ENCODE measurements at places on chromosomes 16 and 17. TPM values are rescaled to one million over a fixed set of nuclear protein-coding genes. Genes with fewer than 3 reads are reported as not detected.
A peak's percentile ranks its signal among the peaks of the same experiment; 100 is the strongest.

CYGB gene
- 1.1 TPM for total RNA-seq

ASB16 gene
- total RNA-seq, result not detected

NOG gene
- total RNA-seq, result 4.8 TPM

ZSCAN10 gene
- 0.23 TPM for total RNA-seq

CDH3 gene
- 70.3 TPM for total RNA-seq

HOXB4 gene
- total RNA-seq, result 2.0 TPM

- H3K36me3 ChIP-seq, result no peaks in the 10 kb centered on the region
- peaks cover 50% of the 10 kb centered on the region for H3K27me3 ChIP-seq
- H3K4me3 ChIP-seq, result no peak overlapping the region
- H3K4me1 ChIP-seq, result no peaks in the 10 kb centered on the region
- H3K27ac ChIP-seq, result no peak overlapping the region
These were observed 113.3 kb downstream of the IRF8 start for GRCh38 chr16:86012221-86012620.

GRCh38 chr17:48011405-48012150 is 26.0 kb downstream of the COPZ2 start:
- 0 out of 2 replicates have a peak, but pooled peaks cover 4% of the 10 kb centered on the region for H3K4me1 ChIP-seq
- peak overlapping the region; percentile 23 for H3K4me3 ChIP-seq
- DNase-seq, result no peak
- no peaks in the 10 kb centered on the region for H3K36me3 ChIP-seq
- no peak overlapping the region for H3K27ac ChIP-seq

DNA sequence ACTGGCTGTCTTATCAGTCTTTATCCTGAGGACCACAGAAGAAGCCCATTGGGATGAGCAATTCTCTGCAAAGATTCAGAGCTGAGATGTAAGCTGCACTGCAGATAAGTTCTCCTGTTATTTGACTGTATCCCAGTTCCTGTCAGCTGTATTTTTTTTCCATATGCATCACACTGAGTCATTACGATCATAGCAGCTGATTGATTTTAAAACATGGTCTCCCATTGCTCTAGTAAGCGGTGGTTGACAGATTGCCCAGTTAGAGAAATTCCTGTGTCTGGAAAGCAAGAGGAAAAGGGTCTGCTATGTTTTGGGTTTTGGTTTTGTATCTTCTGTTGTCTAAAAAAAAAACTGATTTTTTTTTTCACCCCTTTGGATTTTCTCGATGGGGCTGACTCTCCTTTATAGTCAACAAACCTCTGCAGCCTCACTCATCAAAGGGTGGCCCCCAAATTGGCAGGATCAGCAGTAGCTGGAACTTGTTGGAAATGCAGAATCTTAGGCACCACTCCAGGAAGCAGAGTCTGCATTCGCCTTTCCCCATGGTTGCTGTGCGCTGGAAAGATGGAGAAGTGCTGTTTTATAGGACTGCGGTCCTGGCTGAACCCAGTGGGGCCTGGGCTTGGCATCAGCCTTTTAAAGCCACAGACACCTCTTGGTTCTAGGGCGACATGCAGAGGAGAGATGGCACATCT is 220.1 kb upstream of the MPHOSPH6 start:
- H3K4me1 ChIP-seq, result no peaks in the 10 kb centered on the region
- no peak for DNase-seq
- H3K27ac ChIP-seq, result no peak overlapping the region
- no peaks in the 10 kb centered on the region for H3K27me3 ChIP-seq

GRCh38 chr17:17082878-17083277 is 40.6 kb downstream of the MPRIP start:
- H3K27ac ChIP-seq, result no peak overlapping the region

DNA sequence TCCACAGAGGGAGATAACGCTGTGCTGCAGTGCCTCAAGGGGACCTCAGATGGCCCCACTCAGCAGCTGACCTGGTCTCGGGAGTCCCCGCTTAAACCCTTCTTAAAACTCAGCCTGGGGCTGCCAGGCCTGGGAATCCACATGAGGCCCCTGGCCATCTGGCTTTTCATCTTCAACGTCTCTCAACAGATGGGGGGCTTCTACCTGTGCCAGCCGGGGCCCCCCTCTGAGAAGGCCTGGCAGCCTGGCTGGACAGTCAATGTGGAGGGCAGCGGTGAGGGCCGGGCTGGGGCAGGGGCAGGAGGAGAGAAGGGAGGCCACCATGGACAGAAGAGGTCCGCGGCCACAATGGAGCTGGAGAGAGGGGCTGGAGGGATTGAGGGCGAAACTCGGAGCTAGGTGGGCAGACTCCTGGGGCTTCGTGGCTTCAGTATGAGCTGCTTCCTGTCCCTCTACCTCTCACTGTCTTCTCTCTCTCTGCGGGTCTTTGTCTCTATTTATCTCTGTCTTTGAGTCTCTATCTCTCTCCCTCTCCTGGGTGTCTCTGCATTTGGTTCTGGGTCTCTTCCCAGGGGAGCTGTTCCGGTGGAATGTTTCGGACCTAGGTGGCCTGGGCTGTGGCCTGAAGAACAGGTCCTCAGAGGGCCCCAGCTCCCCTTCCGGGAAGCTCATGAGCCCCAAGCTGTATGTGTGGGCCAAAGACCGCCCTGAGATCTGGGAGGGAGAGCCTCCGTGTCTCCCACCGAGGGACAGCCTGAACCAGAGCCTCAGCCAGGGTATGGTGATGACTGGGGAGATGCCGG is 769 bp downstream of the CD19 start:
- no peaks in the 10 kb centered on the region for H3K36me3 ChIP-seq
- DNase-seq, result no peak
- no peaks in the 10 kb centered on the region for H3K4me1 ChIP-seq
- H3K27ac ChIP-seq, result no peak overlapping the region
- H3K4me3 ChIP-seq, result no peak overlapping the region
- H3K27me3 ChIP-seq, result no peaks in the 10 kb centered on the region

DNA sequence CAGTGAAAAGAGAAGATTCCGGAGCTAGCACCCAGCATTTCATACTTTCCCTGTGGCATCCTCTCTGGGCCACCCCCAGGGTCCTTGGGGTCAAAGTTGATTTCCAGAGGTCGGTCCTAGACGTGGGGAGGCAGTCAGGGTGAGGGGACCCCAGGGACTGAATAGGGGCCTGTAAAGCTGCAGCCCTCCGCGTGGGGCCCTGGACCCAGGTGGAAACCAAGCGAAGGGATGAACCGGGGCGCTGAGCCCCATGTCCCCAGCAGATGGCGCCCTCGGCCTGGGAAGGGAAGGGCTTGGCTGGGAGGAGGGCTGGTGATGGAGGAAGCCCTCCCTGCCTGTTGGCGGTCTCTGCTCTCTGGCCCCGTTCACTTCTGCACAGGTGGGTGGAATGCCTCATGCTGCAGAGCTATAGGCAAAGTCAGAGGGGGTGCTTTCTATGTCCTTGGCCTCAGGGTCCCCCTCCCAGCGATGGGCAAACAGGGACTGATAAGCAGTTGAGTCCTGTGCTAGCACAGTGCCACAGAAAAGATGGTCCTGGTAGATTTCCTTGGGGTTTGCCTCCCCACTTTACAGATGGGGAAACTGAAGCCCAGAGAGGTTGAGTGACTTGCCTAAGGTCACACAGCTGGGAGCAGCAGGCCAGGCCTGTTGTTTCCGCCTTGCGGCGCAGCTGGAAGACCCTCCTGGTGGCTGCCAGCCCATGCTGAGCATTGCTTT is 163.4 kb upstream of the CIBAR2 start:
- H3K4me1 ChIP-seq, result no peaks in the 10 kb centered on the region
- H3K27me3 ChIP-seq, result no peaks in the 10 kb centered on the region
- no peaks in the 10 kb centered on the region for H3K36me3 ChIP-seq
- H3K4me3 ChIP-seq, result no peak overlapping the region
- no peak overlapping the region for H3K27ac ChIP-seq

- no peak overlapping the region for H3K4me3 ChIP-seq
- H3K36me3 ChIP-seq, result peaks cover 33% of the 10 kb centered on the region
- H3K27me3 ChIP-seq, result no peaks in the 10 kb centered on the region
- H3K4me1 ChIP-seq, result peaks cover 11% of the 10 kb centered on the region
- no peak for DNase-seq
- H3K27ac ChIP-seq, result no peak overlapping the region
These were observed 19.6 kb downstream of the SNN start for GRCh38 chr16:11687601-11688519.

GRCh38 chr17:83143817-83144231 is 64.4 kb downstream of the METRNL start:
- H3K4me1 ChIP-seq, result no peaks in the 10 kb centered on the region
- H3K4me3 ChIP-seq, result no peak overlapping the region
- no peaks in the 10 kb centered on the region for H3K36me3 ChIP-seq
- DNase-seq, result no peak

- no peaks in the 10 kb centered on the region for H3K4me1 ChIP-seq
- 0 out of 2 replicates have a peak, but pooled peaks cover 5% of the 10 kb centered on the region for H3K36me3 ChIP-seq
- H3K27me3 ChIP-seq, result no peaks in the 10 kb centered on the region
- no peak overlapping the region for H3K27ac ChIP-seq
- H3K4me3 ChIP-seq, result no peak overlapping the region
These were observed 34.9 kb downstream of the NSRP1 start for GRCh38 chr17:30151471-30151870.

- peak overlapping the region; percentile 80 for H3K4me3 ChIP-seq
- no peak for DNase-seq
- H3K27me3 ChIP-seq, result no peaks in the 10 kb centered on the region
- H3K27ac ChIP-seq, result peak overlapping the region; percentile 85
- H3K36me3 ChIP-seq, result peaks cover 21% of the 10 kb centered on the region
These were observed 1.2 kb downstream of the GNA13 start for GRCh38 chr17:65055280-65055707.

DNA sequence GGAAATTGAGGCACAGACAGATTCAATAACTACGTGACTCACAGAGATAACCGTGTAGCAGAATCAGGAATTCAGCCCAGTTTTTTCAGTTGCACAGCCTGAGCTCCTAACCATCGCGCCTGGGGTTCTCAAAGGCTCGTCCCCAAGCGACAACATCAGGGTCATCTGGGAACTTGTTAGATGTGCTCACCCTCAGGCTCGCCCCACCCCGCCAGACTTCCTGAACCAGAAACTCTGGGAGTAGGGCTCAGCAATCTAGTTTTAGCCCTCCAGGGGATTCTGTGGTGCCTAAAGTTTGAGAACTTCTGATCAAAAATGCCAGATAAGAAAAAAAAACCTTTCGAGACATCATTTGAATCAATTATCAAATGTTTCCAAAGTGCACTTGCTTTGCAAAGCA is 559.8 kb downstream of the WWOX start:
- no peak overlapping the region for H3K27ac ChIP-seq
- no peak for DNase-seq
- H3K27me3 ChIP-seq, result no peaks in the 10 kb centered on the region
- no peaks in the 10 kb centered on the region for H3K36me3 ChIP-seq
- H3K4me3 ChIP-seq, result no peak overlapping the region

Data from PC-9 (cell line).